A172 (cell line): ENCODE measurements at places on chromosomes 13 and 19. TPM values are rescaled to one million over a fixed set of nuclear protein-coding genes. Genes with fewer than 3 reads are reported as not detected.
A peak's percentile ranks its signal among the peaks of the same experiment; 100 is the strongest.

DNA sequence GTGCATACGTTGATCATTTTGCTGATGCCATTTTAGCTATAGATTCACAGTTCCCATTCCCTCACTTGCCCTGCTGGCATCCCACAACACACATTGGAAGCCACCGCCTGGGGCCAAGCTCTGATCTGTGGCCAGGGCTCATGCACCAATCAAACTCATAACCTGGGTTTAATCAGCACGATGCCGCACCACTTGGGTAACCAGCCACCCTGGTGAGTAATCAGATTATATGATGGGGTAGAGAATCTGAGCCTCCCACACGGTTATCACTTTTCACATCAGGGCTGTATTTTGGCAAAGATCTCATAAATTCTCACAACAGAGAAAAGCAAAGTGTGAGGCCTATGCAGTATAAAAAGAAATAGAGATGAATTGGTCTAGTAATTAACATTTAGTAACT is 66.0 kb upstream of the TNFRSF19 start:
- peak; percentile 72 for DNase-seq

- no peak for DNase-seq
Measured at GRCh38 chr13:50016444-50016843, 1.2 kb downstream of the KCNRG start.

The RFPL4AL1 gene
- total RNA-seq = 1.6 TPM in 1 of 2 replicates, not detected in the other

GRCh38 chr13:23372264-23372906 is 61.1 kb downstream of the SACS start:
- peak; percentile 42 for DNase-seq

GRCh38 chr19:33158365-33158764 is 26.5 kb downstream of the WDR88 start:
- no peak for DNase-seq

- DNase-seq = no peak
Measured at GRCh38 chr19:5891938-5892771, 11.4 kb downstream of the NDUFA11 start.

GRCh38 chr13:33213797-33214196 is 71.8 kb downstream of the STARD13 start:
- no peak for DNase-seq

DNA sequence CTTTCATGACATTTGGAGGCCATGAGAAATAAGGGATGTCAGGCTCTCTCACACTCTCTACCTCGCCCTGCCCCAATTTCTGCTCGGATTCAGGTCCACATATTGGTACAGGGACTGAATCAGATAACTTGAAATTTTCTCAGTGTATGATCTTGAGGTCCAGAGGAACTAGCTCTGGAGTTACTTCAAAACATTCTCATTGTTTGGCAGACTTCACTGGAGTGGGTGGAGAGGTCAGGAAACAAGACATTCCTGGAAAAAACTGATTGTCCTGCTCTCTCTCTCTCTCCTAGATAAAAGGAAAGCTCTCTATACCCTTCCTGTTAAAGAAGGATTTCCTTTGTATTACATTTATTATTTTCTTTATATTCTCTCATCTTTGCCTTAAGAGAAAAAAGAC is 428.1 kb upstream of the DACH1 start:
- peak; percentile 12 for DNase-seq

- DNase-seq = no peak
Measured at GRCh38 chr13:37113534-37113933, 8.1 kb upstream of the CSNK1A1L start.

The PSG2 gene
- total RNA-seq = 0.19 TPM in 1 of 2 replicates, not detected in the other

The PEAK3 gene
- total RNA-seq = 0.22 and 1.7 TPM in 2 replicates

GRCh38 chr19:18637673-18638630 is 1.1 kb downstream of the KLHL26 start:
- no peak for DNase-seq

GRCh38 chr13:45792827-45793303 is 58.7 kb downstream of the SIAH3 start:
- DNase-seq = no peak

DNA sequence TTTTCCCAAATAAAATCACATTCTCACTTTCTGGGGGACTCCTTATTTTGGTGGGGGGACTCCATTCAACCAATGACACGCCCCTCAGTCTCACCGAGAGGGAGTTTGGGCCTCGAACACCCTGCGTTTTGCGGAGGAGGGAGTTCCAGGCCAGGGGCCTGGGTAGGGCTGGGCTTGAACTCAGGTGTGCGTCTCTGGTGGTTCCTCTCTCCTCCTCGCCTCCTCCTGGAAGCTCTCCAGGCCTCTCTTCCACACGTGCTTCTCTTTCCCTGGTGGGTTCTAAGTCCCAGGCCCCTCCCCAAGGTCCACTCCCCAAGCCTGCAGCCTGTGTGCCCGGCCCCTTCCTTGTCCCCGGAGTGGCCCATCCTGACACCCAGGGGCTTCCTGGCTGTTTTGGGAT is 14.7 kb downstream of the MEX3D start:
- DNase-seq = no peak

DNA sequence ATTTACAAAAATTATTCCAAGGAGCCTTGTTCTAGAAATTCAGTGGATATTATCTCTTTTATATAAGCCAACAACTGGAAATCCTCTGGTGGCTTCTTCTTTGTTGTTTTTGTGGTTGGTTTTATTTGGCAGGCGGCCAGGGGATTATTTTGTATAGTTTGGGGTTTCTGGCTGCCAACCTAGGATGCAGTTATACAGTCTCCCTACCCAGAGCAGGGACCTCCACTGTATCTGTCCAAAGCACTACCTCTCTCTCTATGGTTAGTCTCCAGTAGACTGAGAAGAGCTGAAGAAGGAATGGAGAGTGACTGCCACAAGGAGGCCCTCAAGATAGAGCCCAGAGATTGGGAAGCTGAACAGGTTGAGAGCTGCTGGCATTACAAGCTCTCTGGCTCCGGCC is 80.2 kb downstream of the ZAR1L start:
- DNase-seq = no peak

The SACS gene
- 36.2 and 49.7 TPM in 2 replicates for total RNA-seq

DNA sequence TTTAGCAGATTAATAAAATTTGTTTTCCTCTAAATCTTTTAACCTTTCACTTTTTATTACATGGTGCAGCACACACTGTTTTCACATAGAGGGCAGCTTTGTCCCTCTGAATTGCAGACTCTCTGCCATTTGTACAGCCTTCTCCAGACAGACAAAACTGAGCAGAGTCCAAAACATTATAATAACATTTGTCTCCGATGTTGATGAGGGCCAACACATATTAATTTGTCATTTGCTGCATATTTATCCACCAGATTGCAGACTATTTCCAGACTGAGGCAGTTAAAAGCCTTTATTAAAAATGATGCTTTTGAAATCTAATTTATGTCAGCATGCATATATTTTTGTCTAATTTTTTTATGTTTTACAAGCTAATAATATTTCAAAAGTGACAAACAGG is 1251.9 kb upstream of the SLC10A2 start:
- DNase-seq = peak; percentile 34

- peak; percentile 20 for DNase-seq
Measured at GRCh38 chr13:107367258-107367657, 799.3 kb upstream of the ARGLU1 start.

The PSG11 gene
- total RNA-seq = 0.17 and 0.29 TPM in 2 replicates

The GJA3 gene
- 0.52 and 1.6 TPM in 2 replicates for total RNA-seq

GRCh38 chr19:54653181-54653809 is 9.5 kb upstream of the LILRB4 start:
- DNase-seq = peak; percentile 45

DNA sequence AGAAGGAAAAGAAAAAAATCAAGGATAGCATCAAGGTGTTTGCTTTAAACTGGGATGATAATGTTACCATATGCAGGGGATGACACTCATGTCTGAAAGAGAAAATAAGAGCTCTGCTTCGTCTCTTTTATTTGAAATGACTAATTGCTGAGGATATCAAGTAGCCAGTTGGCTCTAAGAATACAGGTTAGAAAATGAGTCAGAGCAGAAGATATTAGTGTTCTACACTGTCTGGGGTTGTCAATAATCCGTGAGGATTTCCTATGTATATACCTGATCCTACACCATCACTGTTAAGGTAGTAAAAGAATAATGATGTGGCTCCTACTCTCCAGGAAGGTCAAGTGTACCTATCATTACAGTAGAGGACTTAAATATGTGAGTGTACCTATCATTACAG is 562.5 kb downstream of the GPC6 start:
- no peak for DNase-seq

DNA sequence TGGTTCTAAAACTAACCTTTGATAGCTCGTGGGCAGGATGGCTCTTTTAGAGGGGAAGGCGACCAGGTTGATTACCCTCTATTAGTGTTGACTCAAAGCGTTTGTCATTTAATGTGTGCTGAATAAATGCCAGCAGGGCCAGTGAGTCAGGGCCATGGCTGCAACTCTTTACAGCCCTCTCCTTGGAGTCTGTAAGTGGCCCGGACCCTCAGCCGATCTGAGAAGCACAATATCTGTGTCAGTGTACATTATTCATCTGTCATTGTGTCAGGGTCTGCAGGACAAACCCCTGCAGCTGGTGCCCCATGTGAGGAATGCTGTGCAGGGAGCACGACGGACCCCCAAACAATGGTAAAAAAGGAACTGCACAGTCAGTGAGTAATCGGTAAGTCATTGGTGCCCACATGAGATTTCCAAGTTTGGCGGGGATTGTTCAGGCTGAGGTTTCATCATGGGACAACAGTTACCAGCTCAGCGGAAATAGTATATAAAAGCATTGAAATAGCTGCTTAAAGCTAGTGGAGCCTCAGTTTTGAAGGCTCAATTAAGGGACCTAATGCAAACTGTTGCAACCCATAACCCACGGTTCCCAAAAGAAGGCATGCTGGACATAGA is 139.1 kb downstream of the ZNF675 start:
- DNase-seq = peak; percentile 26

GRCh38 chr13:66803808-66804456 is 426.2 kb downstream of the PCDH9 start:
- DNase-seq = no peak

The CRX gene
- total RNA-seq = not detected in 2 replicates

- no peak for DNase-seq
Measured at GRCh38 chr13:30376426-30377311, 45.6 kb upstream of the UBE2L5 start.

DNA sequence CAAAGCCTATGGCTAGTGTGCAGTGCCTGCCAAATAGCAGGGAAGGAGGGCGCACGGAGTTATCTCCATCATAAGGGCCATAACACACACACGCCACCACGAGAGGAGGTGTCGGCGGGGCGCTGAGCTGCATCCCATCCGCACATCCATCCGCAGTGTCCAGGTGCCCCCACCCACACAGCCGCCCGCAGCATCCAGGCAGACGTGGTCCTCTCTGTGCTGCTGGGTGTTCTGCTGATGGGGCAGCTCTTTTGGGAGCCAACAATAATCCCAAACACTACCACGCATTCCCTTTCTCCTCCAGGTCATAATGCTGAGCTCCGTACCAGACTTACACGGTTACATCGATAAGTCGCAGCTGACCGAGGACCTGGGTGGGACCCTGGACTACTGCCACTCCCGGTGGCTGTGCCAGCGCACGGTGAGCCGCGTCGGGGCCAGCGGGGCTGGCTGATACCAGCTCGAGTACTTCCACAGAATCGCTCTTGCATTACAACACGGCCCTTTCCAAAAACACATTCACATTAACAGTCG is 41.5 kb upstream of the F7 start:
- no peak for DNase-seq

The LGALS4 gene
- not detected in 2 replicates for total RNA-seq

The ZNF606 gene
- 0.07 TPM in 1 of 2 replicates, not detected in the other for total RNA-seq

GRCh38 chr19:42469311-42470235 is 26.8 kb upstream of the CXCL17 start:
- DNase-seq = peak; percentile 20

The POU4F1 gene
- total RNA-seq = not detected in 2 replicates

DNA sequence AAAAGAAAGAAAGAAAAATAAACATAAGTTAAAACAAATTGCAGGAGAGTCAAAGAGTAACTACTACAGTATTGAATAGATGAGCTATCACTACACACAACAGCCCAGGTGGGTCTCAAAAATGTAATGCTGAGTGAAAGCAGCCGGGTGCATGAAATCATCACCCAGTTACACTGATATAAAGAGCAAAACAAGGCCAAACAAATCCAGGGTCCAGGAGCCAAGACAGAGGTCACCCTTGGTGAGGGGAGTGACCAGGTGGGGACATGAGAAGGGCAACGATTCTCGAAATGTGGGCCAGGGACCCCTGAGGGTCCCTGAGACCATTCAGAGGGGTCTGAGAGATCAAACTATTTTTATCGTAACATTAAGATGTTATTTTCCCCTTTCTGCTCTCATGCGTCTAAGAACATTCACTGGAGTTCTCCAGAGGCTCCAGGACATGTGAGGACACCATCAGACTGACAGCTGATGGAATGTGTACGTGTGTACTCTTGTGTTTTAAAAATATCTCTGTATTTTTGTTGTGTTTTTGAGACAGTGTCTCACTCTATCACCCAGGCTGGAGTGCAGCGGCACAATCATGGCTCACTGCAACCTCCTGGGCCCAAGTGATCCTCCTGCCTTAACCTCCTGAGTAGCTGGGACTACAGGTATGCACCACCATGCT is 10.6 kb downstream of the COQ8B start:
- DNase-seq = no peak

The KLK12 gene
- not detected in 2 replicates for total RNA-seq

DNA sequence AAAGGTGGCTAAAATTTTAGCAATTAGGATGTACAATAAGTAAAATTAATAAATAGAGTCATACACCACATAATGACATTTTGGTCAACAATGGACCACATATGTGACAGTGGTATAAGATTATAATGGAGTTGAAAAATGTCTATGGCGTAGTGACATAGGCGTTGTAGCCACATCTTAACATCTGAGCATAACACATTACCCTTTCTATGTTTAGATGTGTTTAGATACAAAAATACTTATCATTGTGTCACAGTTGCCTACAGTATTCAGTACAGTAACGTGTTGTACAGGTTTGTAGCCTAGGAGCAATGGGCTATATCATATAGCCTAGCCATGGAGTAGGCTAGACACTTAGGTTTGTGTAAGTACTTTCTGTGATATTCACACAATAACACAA is 111.2 kb downstream of the LRCH1 start:
- no peak for DNase-seq

GRCh38 chr13:113137691-113138298 is 15.2 kb downstream of the F10 start:
- DNase-seq = no peak

DNA sequence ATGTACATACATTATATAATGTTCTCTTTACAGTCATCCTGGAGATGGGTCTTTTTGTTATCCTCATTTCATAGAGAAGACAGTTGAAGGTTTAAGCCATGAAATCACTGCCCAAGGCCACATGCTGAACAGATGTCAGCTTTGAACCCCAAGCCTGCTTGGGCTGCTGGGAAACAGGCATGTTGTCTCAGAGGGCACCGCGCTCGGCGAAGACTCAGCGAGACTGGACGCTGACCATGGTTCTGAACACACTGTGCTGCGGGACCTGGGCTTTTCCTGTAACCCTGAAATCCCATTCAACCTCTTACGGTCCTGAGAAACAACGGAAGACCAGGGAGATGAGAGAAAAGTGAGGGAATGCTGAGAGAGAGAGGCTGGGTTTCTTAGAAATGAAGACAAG is 27.3 kb downstream of the LRFN3 start:
- DNase-seq = peak; percentile 41
